ENCODE measurements at places on chromosomes 6 and 20. TPM values are rescaled to one million over a fixed set of nuclear protein-coding genes. Genes with fewer than 3 reads are reported as not detected.
A peak's percentile ranks its signal among the peaks of the same experiment; 100 is the strongest.

DLGAP4 gene
- 74.5 TPM for total RNA-seq

MAS1 gene
- total RNA-seq, result not detected

DNA sequence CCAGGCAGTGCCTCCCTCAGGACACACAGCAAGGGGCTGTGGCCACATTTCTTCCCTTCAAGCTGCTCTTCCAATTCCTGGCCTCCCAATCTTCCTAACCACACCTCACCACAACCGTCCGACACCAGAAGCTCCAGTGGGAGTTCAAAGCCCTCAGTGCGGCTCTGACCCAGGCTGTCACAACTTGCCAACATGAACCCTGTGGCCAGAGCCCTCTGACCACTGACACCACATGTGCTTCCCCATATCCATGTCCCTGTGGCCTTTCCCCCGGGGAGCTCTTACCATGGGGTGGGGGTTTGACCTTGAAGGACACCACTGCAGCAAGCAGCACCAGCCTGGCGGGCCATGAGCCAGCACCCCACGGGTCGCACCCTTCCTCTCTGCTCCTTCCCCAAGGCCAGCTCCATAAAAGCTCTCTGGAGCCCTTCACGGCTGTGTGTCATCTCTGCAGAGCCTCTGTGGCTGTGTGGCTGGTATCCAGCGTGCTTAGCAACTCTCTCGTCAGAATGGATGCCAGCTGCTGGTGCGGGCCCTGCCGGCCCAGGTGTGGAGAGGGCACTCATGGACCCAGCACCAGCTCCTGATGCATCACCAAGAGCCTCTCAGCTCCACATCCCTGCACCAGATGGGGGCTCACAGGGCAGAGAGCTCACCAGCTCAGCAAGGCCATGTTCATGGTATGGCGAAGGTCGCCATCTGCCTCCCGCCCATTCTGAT lies 106.1 kb downstream of the PSMB1 start:
- H3K27ac ChIP-seq, result no peak overlapping the region
- H3K4me1 ChIP-seq, result peaks cover 10% of the 10 kb centered on the region
- no peaks in the 10 kb centered on the region for H3K27me3 ChIP-seq
- no peak overlapping the region for H3K4me3 ChIP-seq

RIPK1 gene
- 4.9 TPM for total RNA-seq

DNA sequence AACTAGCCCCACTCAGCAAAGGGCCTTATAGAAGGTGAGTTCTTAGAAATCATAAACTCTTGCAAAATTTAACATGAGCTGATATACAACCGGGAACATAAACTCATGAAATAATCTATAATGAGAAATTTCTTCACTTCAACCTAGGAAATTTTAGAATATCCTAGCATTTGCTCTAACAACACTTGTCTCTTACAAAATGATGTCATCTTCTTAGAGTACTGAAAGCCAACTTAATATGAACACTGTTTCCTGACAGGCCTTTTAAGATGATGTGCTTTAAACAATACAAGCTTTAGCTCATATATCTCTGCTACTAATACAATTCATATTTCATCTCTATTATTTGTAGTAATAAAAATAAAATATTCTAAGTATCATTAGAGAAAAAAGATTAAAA lies 932 bp downstream of the PACRG start:
- H3K27ac ChIP-seq, result no peak overlapping the region
- H3K4me3 ChIP-seq, result no peak overlapping the region
- H3K36me3 ChIP-seq, result no peaks in the 10 kb centered on the region
- DNase-seq, result no peak

TRAPPC3L gene
- not detected for total RNA-seq

CPNE1 gene
- 189 TPM for total RNA-seq

- peaks cover 40% of the 10 kb centered on the region for H3K4me1 ChIP-seq
- H3K27ac ChIP-seq, result no peak overlapping the region
- DNase-seq, result no peak
- no peaks in the 10 kb centered on the region for H3K27me3 ChIP-seq
- H3K4me3 ChIP-seq, result no peak overlapping the region
Observed at GRCh38 chr20:10492065-10492464, 57.0 kb downstream of the SLX4IP start.

GRCh38 chr6:96196633-96197032 lies 180.9 kb downstream of the FUT9 start:
- DNase-seq, result no peak
- H3K27me3 ChIP-seq, result no peaks in the 10 kb centered on the region
- no peaks in the 10 kb centered on the region for H3K4me1 ChIP-seq
- no peak overlapping the region for H3K4me3 ChIP-seq
- no peak overlapping the region for H3K27ac ChIP-seq

GRCh38 chr6:96975852-96976251 lies 51.3 kb downstream of the KLHL32 start:
- no peak for DNase-seq
- H3K27me3 ChIP-seq, result no peaks in the 10 kb centered on the region
- no peak overlapping the region for H3K27ac ChIP-seq

- H3K27ac ChIP-seq, result no peak overlapping the region
- H3K36me3 ChIP-seq, result no peaks in the 10 kb centered on the region
- no peak overlapping the region for H3K4me3 ChIP-seq
- no peak for DNase-seq
Observed at GRCh38 chr20:44362466-44362940, 7.0 kb downstream of the HNF4A start.

DNA sequence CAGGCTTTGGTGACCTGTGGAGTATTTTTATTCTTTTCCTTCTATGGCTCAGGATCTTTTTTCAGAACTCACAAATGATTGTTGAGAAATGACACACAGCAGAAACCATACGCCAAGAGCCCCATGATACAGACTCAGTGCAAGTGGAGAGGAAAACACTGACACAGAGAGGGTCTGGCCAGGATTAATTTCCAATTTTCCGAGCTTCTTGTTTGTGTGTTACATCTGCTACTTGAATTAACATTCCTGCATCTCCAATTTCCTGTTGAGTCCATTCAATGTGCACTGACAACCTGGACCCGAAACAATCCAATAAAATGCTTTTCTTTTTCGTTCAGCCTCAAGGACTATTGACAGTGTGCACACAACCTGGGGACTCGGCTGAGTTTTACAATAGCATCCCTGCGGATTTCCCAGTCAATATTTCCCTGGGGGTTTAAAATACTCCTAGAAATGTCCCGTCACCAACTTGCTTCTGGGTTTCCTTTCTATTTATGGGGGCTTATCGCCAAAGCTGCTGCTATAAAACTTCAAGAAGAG lies 4.9 kb upstream of the MLN start:
- no peaks in the 10 kb centered on the region for H3K27me3 ChIP-seq
- H3K27ac ChIP-seq, result no peak overlapping the region
- H3K4me3 ChIP-seq, result peak overlapping the region; percentile 1
- H3K4me1 ChIP-seq, result peaks cover 68% of the 10 kb centered on the region

GRCh38 chr6:41682497-41683272 lies 44.4 kb downstream of the MDFI start:
- no peaks in the 10 kb centered on the region for H3K36me3 ChIP-seq
- H3K4me1 ChIP-seq, result peaks cover 7% of the 10 kb centered on the region
- no peak overlapping the region for H3K27ac ChIP-seq
- H3K4me3 ChIP-seq, result peak overlapping the region; percentile 19
- peaks cover 25% of the 10 kb centered on the region for H3K27me3 ChIP-seq
- DNase-seq, result no peak

DNA sequence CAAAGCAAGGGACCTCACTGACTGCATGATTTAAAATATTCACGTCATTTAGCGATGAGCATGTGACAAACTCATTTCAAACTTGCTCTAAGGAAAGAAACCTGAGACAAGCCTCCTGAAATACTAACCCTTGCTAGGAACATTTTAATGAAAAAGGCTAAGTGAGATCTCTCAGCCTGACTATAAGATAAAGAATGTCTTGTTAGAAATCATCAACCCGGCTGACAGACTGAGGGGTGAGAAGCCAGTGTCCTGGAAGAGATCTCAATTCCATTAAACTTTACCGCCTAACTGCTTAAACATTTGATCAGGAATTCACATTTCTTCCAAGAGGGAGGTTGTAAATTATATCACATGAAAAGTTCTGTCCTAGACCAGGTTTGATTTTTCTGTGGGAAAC lies 274.8 kb upstream of the EXOC2 start:
- H3K4me3 ChIP-seq, result no peak overlapping the region
- no peaks in the 10 kb centered on the region for H3K36me3 ChIP-seq
- no peak overlapping the region for H3K27ac ChIP-seq
- no peak for DNase-seq
